ENCODE measurements at places on chromosomes 3 and 15. TPM values are rescaled to one million over a fixed set of nuclear protein-coding genes. Genes with fewer than 3 reads are reported as not detected.

The CCDC80 gene
- 6.4 TPM for total RNA-seq

The CADPS gene
- not detected for total RNA-seq

The DLL4 gene
- total RNA-seq: 0.05 TPM

The SEMA3G gene
- total RNA-seq: 0.10 TPM

The RFX7 gene
- total RNA-seq: 5.7 TPM

The TM6SF1 gene
- total RNA-seq: 0.37 TPM

The RTP1 gene
- total RNA-seq: not detected

The DET1 gene
- 11.5 TPM for total RNA-seq

The B2M gene
- total RNA-seq: 2,095 TPM

The EPHA3 gene
- total RNA-seq: 7.8 TPM

The SNAPC5 gene
- total RNA-seq: 59.1 TPM

The PAK6 gene
- total RNA-seq: 1.6 TPM

The HIGD2B gene
- total RNA-seq: not detected

The MASP1 gene
- not detected for total RNA-seq

The TGM5 gene
- total RNA-seq: not detected

DNA sequence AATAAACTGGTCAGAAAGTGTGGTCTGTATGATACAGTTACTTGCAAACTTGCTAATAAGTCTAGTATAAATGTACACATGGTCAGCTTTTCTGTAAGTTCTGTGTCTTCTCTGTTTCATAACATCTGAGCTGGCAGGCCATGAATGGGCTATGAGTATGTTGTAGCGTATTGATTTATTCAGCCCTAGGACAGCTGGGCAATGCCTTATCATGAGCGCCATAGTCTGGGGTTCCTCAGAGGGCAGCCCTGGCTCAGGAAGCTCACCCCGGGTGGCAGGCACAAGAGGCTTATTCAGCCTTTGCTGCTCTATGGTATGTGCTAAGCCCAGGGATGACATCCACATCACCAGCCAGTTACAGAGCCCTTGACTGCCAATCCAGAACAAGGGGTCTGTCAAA is 50.7 kb upstream of the CCR2 start:
- no peak for DNase-seq

DNA sequence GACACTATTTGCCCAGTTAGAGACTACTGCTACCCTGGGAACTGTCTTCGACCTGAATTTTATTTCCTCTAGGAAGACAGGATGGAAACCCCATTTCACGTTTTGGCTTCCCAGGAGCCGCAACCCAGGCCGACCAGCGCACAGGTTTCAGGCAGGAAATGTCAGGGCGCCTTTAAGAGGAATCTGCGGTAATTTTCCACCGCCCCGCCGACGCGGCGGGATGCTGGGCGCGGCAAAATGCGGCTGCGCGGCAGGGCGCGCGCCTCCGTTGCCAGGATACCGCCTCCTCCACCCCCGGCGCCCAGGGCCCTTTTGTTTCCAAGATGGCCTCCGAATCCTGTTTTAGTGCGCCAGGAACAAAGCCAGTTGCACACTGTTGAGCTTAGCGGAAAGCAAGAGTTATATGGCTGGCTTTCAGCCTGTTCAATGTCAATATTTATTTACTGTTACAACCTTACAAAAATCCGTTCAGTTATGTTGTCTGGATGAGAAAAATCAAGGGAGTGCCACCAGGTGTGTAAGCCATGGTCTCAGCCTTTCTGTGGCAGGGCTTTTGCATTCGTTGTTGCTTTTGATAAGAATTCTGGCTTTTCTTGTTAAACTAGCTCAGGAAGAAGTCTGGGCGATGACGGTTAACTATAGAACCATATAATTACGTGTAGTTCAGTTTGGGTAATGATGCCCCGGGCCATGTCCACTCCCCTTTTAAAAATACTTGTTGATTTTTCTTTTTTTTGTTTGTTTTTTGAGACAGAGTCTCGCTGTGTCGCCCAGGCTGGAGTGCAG is 79.7 kb upstream of the CHD2 start:
- peak; percentile 84 for DNase-seq

DNA sequence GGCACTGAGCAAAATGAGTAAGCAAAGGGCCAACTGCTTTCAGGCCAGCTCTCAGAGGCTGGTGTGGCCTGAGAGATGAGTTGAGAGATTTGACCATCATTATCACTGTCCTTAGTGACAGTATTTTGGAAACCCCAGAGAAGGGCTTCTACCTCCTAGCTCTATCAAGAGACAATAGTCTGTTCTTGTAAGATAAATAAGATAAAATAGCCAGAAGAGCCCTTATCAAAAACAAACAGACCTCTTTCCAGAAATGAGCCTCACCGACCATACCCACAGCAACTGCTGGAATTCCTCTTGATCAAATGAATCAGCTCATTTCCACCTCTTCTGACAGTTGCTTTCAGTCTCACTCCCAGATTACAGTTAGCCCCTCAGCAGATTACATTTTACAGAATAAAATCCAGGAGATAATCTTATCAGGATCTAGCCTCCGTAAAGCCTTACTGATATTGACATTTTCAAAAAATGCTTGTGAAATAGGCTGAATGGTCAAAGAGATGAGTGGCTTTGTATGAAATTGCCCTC is 4.5 kb downstream of the HDC start:
- DNase-seq: no peak

- DNase-seq: no peak
These were observed 27.9 kb upstream of the IL1RAP start for GRCh38 chr3:190485830-190486532.

DNA sequence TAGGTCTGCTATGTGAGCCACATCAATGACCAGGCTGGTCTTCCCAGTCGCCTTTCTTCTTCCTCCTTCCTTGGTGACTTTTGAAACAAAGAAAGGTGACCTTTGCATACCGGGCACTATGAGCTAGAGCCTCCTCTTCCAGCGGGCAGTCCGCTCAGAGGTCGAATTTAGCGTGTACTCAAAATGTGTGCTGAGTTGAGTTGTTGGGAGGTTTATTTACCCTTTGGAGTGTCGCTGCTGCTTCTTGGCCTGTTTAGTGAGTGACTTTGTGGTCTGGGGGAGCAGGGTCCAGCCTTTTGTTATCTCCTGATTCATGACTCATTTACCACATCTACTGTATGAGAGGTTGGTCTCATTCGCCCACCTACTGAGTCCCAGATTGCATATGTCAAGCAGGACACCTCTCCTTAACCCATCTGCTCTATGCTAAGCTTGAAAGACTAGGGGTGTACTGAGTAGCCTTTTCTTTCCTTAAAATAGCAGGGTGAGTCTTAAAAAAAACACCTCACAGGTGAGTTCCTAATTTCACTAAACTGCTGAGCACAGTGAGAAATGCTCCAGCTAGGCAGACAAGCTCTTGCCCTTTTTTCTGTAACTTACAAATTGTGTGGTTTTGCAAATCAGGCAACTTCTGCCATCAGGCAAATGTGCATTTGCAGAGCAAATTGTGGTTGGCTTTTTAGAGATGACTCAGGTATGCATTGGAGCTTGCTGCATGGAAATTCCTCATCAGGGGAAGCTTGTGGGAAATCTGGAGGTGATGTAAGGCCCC is 3.2 kb upstream of the SIAH2 start:
- no peak for DNase-seq

GRCh38 chr3:150170852-150171520 is 200.3 kb upstream of the PFN2 start:
- no peak for DNase-seq

- peak; percentile 2 for DNase-seq
These were observed 27.6 kb downstream of the PLXNB1 start for GRCh38 chr3:48402281-48402732.

- no peak for DNase-seq
These were observed 360.2 kb downstream of the MAGI1 start for GRCh38 chr3:65678516-65678915.

DNA sequence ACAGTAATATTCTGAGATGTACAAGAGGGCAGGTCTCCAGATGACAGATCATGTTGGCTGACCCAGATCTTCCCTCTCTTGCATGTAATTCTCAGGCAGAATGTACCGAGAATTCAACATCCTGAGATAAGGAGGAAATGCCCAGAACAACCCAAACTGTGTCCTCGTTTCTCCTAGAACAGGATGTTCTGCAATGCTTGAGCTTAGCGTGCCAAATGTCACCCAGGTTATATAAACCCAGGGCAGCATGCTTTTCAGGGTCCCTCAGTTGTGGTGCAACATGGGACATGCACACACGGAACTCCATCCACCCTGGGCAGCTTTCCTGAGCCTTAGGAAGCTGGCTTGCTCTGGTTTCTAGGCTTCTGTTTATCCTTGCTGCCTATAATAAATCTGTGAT is 102.1 kb upstream of the CMC1 start:
- DNase-seq: no peak

- no peak for DNase-seq
These were observed 90.2 kb upstream of the PRR20G start for GRCh38 chr3:127377801-127378655.

GRCh38 chr3:38837358-38837757 is 21.3 kb upstream of the SCN10A start:
- DNase-seq: no peak

GRCh38 chr3:9330166-9330703 is 32.6 kb upstream of the THUMPD3 start:
- DNase-seq: no peak

- no peak for DNase-seq
These were observed 228.3 kb downstream of the CLSTN2 start for GRCh38 chr3:140163159-140163763.

DNA sequence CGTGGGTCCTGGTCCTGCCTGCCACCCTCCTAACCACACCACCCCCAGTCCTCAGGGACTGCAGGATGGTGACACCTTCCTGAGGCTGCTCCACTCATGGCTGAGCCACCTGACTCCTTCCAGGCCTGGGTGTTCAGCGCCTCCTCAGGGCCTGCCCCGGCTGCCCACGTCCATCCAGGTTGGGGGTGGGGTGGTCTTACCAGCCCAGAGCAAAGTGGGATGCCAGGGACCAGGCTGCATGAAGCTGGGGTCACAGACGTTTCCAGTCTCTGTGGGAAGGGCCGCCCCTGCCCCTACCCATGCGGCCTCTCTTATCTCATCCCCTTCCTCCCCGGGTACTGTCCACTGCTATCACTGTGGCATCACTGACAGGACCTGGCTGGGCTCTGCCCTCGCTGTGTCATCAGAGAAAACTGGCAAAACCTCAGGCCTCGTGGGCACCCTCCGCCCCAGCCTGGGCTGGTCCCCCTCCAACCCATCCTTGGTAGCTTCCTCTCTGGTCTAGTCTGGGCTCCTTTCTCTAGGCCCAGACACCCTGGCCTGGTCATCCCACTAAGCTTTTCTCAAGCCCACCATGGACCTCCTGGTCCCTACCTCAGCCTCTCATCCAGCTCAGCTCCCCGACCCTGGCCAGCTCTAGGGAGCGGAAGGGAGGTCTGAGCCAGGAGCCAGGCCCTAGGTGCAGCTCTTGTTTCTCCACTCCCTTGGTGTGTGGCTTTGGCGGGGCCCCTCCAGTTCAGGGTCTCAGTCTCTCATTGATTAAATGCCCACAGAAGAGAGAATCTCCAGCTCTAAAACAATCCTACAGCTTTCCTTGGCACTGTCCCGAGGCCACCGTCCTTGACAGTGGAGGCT is 32.9 kb downstream of the WNT7A start:
- DNase-seq: no peak

DNA sequence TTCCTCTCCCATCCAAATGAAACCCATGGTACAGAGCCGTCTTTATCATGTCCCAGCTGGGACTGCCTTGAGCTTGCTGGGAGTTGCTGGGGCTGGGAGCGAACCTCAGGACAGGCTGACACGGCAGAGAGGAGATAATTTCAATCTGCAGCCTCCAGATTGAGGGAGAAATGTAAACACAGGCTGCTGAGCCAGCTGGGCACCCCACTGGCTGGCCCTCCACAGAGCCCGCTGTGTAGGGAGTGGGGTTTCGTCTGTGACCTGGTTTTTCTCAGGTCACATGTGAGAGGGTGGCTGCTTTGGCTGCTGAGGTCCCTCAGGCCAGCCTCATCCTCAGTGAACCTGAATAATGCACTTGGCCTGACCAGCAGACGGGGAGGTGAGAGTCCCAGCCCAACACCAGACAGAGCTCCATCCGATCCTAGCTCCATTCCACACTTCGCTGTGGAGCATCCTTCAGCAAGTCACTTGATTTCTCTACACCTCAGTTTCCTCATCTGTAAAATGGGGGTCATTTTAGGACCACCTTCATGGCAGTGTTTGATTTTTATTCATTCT is 121.6 kb upstream of the MRPS22 start:
- DNase-seq: no peak

- DNase-seq: no peak
These were observed 66.0 kb downstream of the MYO1E start for GRCh38 chr15:59306520-59307164.

GRCh38 chr3:131457220-131457619 is 45.6 kb downstream of the MRPL3 start:
- no peak for DNase-seq

DNA sequence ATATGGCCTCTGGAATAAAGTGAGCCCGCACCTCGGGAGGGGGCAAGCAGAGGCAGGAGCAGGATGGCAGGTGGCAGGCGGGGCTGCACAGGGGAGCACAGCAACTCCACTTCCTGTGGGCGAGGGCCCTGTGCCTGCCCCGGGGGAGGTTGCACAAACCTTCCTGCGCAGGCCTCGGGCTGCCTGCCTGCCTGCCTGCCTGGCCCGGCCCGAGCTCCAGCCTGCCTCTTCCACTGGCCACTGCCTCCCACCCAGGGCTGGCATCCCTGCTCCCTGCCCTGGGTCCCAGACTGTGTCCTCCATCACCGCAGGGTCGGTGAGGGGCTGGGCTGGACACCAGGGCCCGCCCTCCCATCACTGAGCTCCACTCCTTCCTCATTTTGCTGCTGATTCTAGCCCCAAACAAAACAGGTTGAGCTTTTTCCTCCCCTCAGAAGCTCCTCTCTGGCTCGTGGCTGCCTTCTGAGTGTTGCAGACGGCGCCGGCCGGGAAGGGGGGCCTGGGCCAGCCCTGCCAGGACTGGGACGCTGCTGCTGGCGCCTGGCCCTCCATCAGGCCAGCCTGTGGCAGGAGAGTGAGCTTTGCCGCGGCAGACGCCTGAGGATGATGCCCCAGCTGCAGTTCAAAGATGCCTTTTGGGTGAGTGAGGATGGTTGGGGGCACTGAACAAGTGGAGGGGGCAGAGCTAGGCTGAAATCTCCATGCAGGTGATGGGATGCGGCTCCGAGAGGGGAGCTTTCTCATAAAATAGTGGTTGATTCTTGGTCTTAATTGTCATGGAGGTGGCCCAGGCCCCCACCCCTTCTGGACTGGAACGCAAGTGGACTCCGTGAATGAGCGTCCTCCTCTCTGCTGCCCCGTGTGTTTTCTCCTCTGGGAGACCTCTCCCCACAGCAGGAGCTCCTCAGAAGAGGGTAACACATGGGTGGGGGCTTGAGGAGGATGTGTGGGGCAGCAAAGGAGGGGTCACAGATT is at the start of gene PSTPIP1:
PSTPIP1 (plus strand) TSS at position 156 of the 975 bp plus-strand sequence; CDS start at position 604, 448 bp downstream.
- DNase-seq: no peak

GRCh38 chr3:134797741-134798451 is 2.8 kb downstream of the EPHB1 start:
- DNase-seq: no peak

DNA sequence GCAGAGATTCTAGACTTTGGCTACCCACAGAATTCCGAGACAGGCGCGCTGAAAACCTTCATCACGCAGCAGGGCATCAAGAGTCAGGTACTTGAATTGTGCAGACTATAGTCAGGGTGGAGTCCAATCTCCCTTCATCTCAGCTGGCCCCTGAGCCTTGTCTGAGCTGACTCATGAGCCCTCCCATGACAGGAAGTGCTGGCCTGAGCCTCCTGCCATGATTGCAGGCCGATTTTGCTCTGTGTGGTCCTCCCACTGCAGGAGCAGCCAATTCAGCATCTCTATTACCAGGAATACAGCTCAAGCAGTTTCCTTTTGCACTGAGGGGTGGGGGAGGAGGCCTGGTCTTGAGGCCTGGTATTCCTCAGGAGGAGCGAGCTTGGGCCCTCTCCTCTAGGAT is 5.5 kb downstream of the AP2M1 start:
- DNase-seq: no peak
